ENCODE measurements at places on chromosomes 5 and 9. TPM values are rescaled to one million over a fixed set of nuclear protein-coding genes. Genes with fewer than 3 reads are reported as not detected.

MAST4 gene
- 83.4 TPM for total RNA-seq

AGXT2 gene
- not detected for total RNA-seq

FOXD4L5 gene
- not detected for total RNA-seq

FAM163B gene
- not detected for total RNA-seq

MARCOL gene
- not detected for total RNA-seq

CXCL14 gene
- total RNA-seq, result 0.28 TPM

SPEF2 gene
- total RNA-seq, result 1.6 TPM

RLN1 gene
- not detected for total RNA-seq

DNA sequence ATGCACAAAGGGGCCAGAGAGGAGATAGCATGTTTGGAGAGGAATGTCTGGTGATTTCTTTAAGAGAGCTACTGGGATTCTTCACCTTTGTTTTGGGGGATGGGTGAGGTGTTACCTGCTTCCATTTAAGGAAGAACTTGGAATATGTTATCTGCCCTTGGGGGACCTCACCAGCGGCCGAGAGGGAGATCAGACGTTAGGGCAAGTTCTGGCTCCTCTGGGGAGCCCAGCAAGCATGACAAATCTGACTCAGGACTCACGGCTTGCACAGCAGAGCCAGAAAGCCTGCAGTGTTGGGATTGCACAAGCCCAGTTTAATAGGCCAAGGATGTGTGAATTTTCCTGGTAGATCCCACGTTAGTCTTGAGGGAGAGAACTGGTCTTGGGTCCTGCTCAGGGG, 40.3 kb downstream of the SLC28A3 start:
- H3K27me3 ChIP-seq, result no peaks in the 10 kb centered on the region
- H3K4me1 ChIP-seq, result no peaks in the 10 kb centered on the region
- no peak overlapping the region for H3K4me3 ChIP-seq
- H3K36me3 ChIP-seq, result no peaks in the 10 kb centered on the region

DNA sequence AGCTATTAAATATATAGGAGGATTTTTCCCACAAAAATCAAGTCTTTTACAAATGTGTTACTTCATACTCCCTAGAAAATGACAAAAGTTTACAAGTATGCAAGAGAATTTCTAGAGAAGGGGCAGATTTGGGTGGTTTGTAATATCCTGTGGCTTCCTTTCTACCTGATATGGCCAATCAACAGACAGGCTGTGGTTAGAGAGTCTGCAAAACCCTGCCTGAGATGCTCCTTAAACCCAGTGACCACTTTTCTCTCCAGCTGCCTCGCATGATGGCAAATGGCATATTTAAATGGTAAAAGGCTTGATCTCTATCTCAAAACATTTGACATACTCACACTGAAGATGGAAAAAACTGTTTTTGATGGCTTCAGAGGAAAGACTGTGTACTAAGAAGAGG, 550.1 kb upstream of the ZNF462 start:
- no peak overlapping the region for H3K27ac ChIP-seq
- no peak for DNase-seq

- H3K27ac ChIP-seq, result peak overlapping the region; percentile 74
- DNase-seq, result peak; percentile 44
- H3K4me1 ChIP-seq, result peaks cover 3% of the 10 kb centered on the region
Observed at GRCh38 chr9:132769906-132770769, 99.9 kb downstream of the GTF3C4 start.

- DNase-seq, result no peak
- peaks cover 85% of the 10 kb centered on the region for H3K36me3 ChIP-seq
- H3K4me3 ChIP-seq, result no peak overlapping the region
Observed at GRCh38 chr9:93644397-93645088, 68.2 kb downstream of the PHF2 start.

DNA sequence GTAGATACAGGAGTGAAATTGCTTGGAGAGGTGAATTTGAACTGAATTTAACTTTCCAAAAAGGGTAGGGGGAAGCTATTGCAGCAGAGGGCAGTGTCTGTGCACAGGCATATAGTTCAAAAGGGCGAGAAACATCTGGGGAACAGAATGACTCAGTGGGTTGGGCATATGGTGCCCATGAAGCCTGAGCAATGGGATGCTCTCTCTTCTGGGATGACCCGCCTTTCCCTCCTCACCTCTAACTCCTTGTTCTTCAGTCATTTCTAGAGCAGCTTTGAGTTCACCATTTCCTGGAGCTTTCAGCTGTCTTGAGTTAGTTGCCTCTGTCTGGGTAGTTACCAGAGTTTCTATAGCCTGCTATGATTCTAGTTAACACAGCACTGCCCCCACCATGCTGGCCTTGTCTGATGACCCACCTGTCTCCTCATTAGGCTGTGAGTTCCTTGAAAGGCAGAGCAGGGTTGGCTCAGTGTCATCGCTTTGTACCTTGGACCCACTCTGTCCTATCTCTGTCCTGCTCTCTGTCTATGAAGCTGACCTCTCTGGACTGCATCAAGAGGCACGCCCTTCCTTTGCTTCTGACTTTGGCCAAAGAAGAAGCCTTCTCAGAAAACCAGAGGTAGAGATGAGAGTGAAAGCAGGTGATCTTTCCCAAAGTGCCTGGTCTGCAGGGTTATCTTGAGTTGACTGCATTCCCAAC, 299.6 kb upstream of the KLF4 start:
- no peaks in the 10 kb centered on the region for H3K27me3 ChIP-seq
- no peak overlapping the region for H3K4me3 ChIP-seq
- no peak overlapping the region for H3K27ac ChIP-seq
- no peak for DNase-seq
- no peaks in the 10 kb centered on the region for H3K36me3 ChIP-seq

DNA sequence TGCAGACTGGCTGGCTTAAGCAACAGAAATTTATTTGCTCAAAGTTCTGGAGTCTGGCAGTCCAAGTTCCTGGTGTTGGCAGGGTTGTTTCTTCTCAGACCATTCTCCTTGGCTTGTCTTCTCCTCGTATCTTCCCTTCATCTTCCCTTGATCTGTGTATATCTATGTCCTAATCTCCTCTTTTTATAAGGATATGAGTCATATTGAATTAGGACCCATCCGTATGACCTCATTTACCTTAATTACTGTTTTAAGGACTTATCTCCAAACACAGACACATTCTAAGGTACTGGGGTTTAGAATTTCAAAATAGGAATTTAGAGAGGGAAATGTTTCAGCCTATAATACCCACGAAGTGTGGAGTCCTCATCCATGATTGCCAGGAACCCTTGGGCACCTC, 13.1 kb upstream of the LPAR1 start:
- no peaks in the 10 kb centered on the region for H3K36me3 ChIP-seq
- no peak overlapping the region for H3K4me3 ChIP-seq
- H3K27ac ChIP-seq, result no peak overlapping the region
- DNase-seq, result no peak

GRCh38 chr5:162067655-162068411, at the start of gene GABRG2:
Gene GABRG2 (plus strand): TSS chr5:162067773. CDS start chr5:162068000, 227 bp downstream.
- H3K27me3 ChIP-seq, result peaks cover 8% of the 10 kb centered on the region
- no peak within 1 kb of the TSS for H3K4me3 ChIP-seq
- DNase-seq, result no peak
- H3K36me3 ChIP-seq, result no peaks in the 10 kb centered on the region
- no peak within 1 kb of the TSS for H3K27ac ChIP-seq
- H3K4me1 ChIP-seq, result no peaks in the 10 kb centered on the region

DNA sequence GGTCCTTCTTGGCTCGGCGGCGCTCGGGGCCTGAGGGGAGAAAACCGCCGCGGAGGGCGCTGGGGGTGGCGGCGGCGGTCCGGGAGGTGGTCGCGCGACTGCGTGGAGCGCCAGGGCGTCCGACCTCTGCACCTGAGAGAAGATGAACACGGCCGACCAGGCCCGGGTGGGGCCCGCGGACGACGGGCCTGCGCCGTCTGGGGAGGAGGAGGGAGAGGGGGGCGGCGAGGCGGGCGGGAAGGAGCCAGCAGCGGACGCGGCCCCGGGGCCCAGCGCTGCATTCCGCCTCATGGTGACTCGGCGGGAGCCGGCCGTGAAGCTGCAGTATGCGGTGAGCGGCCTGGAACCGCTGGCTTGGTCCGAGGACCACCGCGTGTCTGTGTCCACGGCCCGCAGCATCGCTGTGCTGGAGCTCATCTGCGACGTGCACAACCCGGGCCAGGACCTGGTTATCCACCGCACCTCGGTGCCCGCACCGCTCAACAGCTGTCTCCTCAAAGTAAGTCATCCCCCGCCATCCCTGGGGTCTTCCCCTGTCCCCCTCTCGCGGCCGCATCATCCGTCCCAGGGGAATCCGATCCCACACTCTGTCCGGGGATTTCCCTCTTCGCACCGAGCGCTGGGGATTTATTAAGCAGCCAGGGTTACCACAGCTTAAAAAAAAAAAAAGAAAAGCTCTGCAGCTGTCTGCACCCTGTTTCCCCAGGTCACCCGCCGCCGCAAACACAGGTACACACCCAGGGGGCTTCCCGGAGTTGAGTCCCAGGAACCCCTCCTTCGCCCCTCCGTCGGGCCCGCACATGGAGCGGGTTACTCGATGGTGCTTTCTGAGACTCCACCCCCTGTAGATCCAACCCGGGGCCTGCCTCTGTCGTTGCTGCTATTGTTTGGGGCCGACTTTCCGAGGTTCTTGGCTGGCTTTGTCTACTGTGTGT, at the start of gene GTF3C4:
Gene GTF3C4, plus strand, starts transcription at position 8 of the 935 bp plus-strand sequence. Its CDS starts 135 bp downstream, at position 143.
- H3K4me3 ChIP-seq, result peak within 1 kb of the TSS; percentile 85
- peaks cover 40% of the 10 kb centered on the region for H3K4me1 ChIP-seq
- H3K27me3 ChIP-seq, result no peaks in the 10 kb centered on the region

DNA sequence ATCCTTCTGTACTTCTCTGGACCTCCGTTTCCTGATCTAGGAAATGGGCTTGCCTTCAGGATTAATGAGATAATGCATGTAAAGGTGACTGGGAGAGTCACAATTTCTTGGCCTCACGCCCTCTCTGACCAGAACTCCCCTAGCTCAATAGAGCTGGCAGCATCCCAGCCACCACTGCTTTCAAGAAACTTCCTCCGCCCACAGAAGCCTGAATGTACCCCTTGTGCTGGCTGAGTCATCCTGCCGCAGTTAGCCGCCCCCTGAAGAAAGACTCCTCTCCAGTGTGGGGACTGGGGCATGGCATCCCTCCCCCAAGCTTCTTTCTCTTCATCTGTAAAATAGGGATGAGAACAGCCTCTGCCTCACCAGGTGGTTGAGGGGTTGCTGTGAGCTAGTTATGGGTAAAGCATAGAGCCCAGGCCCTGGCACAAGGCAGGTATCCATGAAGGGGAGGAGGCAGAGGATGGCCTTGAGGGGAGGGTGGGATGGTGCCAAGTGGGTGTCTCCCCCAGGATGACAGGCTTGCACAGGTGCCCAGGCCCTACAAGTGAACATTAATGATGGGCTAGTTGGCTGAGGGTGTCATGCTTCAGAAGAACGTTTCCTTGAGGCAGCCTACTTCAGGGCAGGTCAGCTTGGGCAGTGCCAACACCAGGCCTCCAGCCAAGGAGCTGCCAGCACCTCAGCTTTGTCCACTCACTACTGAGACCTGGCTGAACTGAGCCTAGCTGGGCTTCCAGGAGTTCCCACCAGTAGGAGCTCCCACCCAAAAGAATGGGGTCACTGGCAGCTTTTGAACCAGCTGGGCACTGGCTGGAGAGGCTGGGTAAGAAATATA, 3.4 kb downstream of the PDLIM4 start:
- H3K36me3 ChIP-seq, result no peaks in the 10 kb centered on the region
- DNase-seq, result peak; percentile 39
- no peaks in the 10 kb centered on the region for H3K27me3 ChIP-seq
- no peak overlapping the region for H3K4me3 ChIP-seq
- peaks cover 45% of the 10 kb centered on the region for H3K4me1 ChIP-seq

DNA sequence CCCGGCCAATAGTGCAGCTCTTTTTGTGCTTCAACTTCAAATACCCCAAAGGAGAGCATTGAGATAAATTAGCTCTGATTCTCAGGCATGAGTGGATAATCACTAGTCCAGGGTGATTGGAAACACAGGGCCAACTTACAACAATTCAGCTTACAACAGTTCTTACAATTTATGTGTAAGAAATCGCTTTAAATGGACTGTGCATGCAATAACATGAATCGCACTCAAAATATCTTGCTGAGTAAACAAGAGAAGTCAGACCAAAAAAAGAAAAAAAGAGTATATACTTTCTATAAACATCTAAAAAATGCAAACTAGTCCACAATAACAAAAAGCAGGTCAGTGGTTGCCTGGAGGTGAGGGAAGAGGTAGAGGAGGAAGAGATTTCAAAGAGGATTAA, 150.6 kb upstream of the EDIL3 start:
- no peak overlapping the region for H3K27ac ChIP-seq
- H3K4me1 ChIP-seq, result no peaks in the 10 kb centered on the region
- no peaks in the 10 kb centered on the region for H3K27me3 ChIP-seq
- no peak overlapping the region for H3K4me3 ChIP-seq
- no peak for DNase-seq
- no peaks in the 10 kb centered on the region for H3K36me3 ChIP-seq

- no peak overlapping the region for H3K27ac ChIP-seq
- H3K36me3 ChIP-seq, result no peaks in the 10 kb centered on the region
- DNase-seq, result no peak
- no peak overlapping the region for H3K4me3 ChIP-seq
- no peaks in the 10 kb centered on the region for H3K27me3 ChIP-seq
Observed at GRCh38 chr9:100430286-100430940, 3.5 kb downstream of the MSANTD3 start.

- no peaks in the 10 kb centered on the region for H3K4me1 ChIP-seq
- no peaks in the 10 kb centered on the region for H3K36me3 ChIP-seq
- H3K4me3 ChIP-seq, result no peak overlapping the region
- DNase-seq, result no peak
Observed at GRCh38 chr5:76475936-76476335, 72.9 kb downstream of the IQGAP2 start.

DNA sequence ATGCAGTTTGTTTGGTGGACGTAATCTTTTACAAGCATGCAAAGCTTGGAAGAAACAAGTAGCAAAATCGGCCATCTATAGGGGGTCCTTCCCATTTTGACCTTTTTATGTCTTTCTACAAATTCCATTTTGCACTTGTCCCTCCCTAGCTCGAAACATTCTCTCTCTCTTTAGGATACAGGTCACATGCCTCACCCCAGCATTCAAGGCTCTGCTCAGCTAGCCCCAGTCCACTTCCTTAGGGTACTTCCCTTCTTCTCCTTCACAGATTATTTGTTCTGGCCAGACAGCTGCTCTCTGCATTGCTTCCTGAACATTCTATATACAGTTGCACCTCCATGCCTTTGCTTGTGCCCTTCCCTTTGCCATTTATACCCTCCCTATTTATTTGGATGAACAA, 31.7 kb upstream of the TRIM14 start:
- no peaks in the 10 kb centered on the region for H3K27me3 ChIP-seq
- no peak overlapping the region for H3K4me3 ChIP-seq
- no peak overlapping the region for H3K27ac ChIP-seq
- no peak for DNase-seq

GRCh38 chr9:14307989-14308852, 5.7 kb downstream of the NFIB start:
- peak overlapping the region; percentile 19 for H3K4me3 ChIP-seq
- peaks cover 27% of the 10 kb centered on the region for H3K27me3 ChIP-seq

- H3K27ac ChIP-seq, result no peak overlapping the region
- H3K4me3 ChIP-seq, result no peak overlapping the region
- H3K36me3 ChIP-seq, result no peaks in the 10 kb centered on the region
- DNase-seq, result no peak
- peaks cover 56% of the 10 kb centered on the region for H3K4me1 ChIP-seq
- H3K27me3 ChIP-seq, result no peaks in the 10 kb centered on the region
Observed at GRCh38 chr5:159187719-159188118, 21.6 kb downstream of the RNF145 start.
